ENCODE measurements at places on chromosomes 2 and 18.

- DNase-seq: no peak
Measured at GRCh38 chr2:177093371-177093770, 119.2 kb upstream of the HNRNPA3 start.

- DNase-seq: no peak
Measured at GRCh38 chr18:43680096-43680495, 402.8 kb upstream of the SYT4 start.

DNA sequence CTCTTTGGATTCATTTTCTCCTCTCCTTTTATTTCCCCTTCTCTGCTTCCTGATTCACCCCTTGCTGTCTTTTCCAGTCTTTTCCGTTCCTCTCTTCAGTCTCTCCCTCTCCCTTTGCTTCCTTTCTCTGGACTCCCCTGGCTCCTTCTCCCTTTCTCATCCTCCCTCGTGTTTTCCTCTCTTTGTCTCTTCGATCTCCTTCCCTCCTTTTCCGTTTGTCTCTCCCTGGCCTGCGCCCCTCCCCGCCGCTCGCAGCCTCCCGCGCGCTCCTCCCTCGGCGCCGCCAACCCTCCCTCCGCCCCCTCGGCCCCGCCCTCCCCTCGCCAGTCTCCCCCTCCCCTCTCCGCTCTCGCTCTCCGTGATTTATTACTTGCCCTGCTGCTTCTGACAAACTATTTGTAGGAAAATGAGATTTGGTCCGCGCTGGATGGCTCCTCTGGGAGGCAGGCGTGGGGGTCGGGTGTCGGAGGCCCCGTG is 46.0 kb upstream of the PAX8 start:
- DNase-seq: peak; percentile 79

DNA sequence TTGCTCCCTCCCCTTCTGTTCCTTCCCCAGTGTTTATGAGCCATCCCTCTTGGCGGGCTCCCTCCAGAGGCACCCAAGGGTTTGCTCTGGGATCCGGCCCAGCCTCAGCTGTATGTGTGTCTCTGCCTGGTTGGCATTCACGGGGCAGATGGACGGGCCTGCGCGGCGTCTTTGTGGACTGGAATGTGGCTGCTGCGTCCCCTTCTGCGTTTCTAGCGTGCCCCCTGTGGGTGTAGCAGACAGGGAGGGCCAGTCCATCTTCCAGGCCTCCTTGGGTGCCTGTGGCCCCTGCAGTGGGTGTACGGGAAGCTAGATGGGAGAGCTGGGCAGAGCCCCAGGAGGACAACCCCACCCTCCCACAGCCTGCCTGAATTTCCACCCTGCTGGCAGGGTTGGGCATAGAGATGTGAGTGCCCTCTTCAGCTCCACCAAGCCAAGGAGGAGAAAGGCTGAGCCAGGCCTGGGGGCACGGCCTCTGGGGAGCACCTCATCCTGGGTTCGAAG is 15.7 kb downstream of the GPC1 start:
- DNase-seq: no peak

DNA sequence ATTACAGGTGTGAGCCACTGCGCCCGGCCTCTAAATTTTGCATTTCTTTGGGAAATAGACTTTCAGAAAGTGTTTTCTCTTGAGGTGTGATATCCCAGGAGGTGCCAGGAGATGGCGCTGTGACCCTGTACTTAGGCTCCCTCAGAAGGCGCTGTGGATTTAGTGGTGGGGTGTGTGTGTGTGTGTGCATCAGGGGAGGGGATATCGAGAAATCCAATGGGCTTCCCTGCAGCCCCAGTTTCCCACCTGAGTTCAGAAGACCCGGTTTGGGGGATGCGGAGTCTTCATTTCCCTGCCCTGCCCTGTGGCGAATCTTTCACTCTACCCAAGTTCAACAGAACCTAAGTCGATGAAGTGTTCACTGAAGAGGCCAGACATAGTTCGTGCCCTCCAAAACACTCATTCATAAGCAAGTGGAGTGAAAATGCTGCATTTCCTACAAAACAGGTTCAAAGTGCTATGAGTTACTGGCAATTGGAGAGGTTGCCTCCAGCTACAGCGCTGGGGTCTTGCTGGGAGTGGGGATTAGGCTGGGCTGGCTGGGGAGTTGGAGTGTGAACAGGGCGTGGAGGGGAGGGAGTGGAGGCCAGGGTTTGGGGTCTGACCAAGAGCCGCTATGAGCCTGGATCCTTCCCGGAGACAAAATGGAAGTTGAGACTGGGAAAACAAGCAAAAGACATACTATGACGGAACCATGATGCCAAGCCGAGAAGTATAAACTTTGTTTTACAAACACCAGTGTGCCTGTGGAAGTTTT is 6.5 kb upstream of the WNT6 start:
- peak; percentile 89 for DNase-seq

DNA sequence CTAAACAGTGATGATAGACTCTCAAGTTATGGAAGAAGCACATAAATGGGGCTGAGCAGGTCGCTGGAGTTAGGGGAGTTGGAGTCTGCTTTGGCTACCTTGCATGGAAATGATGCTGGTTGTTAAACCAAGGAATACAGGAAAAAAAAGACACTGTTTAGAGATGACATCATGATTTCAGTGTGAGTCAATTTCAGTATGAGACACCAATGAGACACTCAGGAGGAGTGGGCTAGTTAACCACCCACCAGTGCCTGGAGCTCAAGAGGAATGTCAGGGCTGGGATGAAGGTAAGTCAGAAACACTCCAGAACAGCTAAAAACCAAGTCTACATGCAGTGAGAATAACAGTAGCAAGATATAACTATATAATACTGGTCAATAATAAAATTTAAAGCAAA is 303.6 kb downstream of the SOX11 start:
- DNase-seq: no peak

- DNase-seq: no peak
Measured at GRCh38 chr2:101310834-101311695, 2.6 kb upstream of the RNF149 start.

Data from GM23338 (cell line).